Calu3 (cell line): ENCODE measurements at places on chromosomes 7 and 10.

GRCh38 chr7:113936535-113936934 is 17.7 kb upstream of the PPP1R3A start:
- peaks cover 14% of the 10 kb centered on the region for H3K27me3 ChIP-seq
- no peak for DNase-seq
- H3K4me1 ChIP-seq, result no peaks in the 10 kb centered on the region
- no peak overlapping the region for H3K27ac ChIP-seq
- H3K36me3 ChIP-seq, result no peaks in the 10 kb centered on the region

GRCh38 chr7:46168671-46169383 is 247.8 kb upstream of the IGFBP3 start:
- no peak overlapping the region for H3K27ac ChIP-seq
- no peaks in the 10 kb centered on the region for H3K36me3 ChIP-seq
- H3K27me3 ChIP-seq, result no peaks in the 10 kb centered on the region
- peaks cover 19% of the 10 kb centered on the region for H3K4me1 ChIP-seq
- no peak overlapping the region for H3K4me3 ChIP-seq
- DNase-seq, result no peak

DNA sequence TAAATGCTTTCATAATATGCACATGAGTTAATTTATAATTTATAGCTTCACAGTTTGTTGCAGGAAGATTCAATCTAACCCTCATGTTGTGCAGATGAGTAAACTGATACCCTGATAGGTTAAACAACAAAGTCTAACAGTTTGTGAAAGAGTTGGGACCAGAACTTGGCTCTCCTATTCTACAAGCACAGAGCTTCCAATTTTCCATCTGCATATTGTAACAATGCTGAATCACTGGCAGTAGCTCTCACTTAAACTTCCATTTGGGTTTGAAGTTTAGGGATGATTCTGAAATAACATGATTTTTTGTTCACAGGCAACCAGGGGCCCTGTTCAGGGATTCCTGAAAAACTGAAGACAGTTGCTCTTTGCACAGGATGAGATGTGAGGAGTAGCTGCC is 179.3 kb downstream of the XPNPEP1 start:
- DNase-seq, result no peak
- H3K4me1 ChIP-seq, result no peaks in the 10 kb centered on the region
- no peaks in the 10 kb centered on the region for H3K27me3 ChIP-seq
- no peaks in the 10 kb centered on the region for H3K36me3 ChIP-seq
- no peak overlapping the region for H3K27ac ChIP-seq

DNA sequence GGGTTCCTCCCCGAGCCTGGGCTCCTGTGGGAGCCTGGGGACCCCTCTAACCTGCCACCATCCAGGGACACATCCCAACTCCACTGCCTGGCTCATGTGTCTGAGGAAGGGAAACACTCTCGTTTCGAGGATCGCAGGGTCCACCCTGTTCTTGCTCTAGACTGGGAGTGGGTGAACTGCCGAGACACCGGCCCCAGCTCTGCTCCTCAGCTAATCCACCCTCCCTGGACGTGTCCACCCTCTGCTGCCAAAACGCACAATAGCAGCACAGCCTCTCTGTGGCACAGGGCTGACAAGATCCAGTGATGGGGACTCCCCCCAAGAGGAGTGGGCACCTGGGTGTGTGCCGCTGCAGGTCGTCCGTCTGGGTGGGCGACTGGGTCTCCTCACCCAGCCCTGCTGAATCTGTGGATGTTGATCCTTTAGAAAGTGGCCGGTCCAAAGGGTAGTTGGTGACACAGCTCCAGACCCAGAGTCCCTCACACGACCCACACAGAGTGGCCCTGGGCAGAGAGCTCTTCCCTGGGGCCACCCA is 65.2 kb upstream of the FAM20C start:
- H3K4me3 ChIP-seq, result no peak overlapping the region
- no peaks in the 10 kb centered on the region for H3K36me3 ChIP-seq

DNA sequence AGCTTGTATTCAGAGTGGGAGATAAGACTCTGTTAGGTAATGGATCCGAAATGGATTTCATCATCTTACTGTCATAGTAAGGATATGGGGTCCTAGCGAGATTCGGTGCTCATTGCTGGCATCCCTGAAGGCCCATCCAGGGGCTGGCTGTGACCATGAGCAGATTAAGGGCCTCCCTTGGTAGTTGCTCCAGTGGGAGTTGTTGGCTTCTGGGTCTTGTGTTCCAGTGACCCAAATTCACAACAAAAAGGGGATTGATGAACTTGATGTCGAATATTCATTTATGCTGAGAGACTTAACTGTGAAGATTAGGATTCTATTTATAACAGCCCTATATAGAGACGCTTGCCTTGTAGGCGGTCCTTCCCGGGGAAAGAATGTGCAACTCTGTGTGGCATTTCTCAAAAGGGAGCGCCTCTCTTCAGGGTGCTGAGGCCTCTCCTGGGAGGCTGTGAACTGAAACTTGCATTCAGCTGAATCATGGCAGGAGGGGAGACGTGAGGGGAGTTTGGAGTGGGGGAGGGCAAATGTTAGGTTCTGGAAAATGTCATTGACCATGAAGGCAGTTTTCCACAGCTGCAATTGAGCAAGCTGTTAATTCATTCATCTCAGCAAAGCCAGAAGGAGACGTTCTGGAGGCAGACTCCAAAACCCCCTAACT is 233.1 kb upstream of the FZD8 start:
- no peak for DNase-seq
- H3K4me3 ChIP-seq, result no peak overlapping the region
- H3K27ac ChIP-seq, result no peak overlapping the region
- no peaks in the 10 kb centered on the region for H3K27me3 ChIP-seq
- H3K4me1 ChIP-seq, result peaks cover 8% of the 10 kb centered on the region
- H3K36me3 ChIP-seq, result no peaks in the 10 kb centered on the region

GRCh38 chr7:87344446-87344845 is 1.0 kb upstream of the CROT start:
- peaks cover 16% of the 10 kb centered on the region for H3K36me3 ChIP-seq
- H3K27me3 ChIP-seq, result no peaks in the 10 kb centered on the region

GRCh38 chr7:152073352-152073751 is 47.9 kb downstream of the GALNT11 start:
- H3K4me1 ChIP-seq, result peaks cover 18% of the 10 kb centered on the region
- DNase-seq, result no peak
- no peaks in the 10 kb centered on the region for H3K36me3 ChIP-seq
- H3K27me3 ChIP-seq, result no peaks in the 10 kb centered on the region
- no peak overlapping the region for H3K27ac ChIP-seq
- no peak overlapping the region for H3K4me3 ChIP-seq

DNA sequence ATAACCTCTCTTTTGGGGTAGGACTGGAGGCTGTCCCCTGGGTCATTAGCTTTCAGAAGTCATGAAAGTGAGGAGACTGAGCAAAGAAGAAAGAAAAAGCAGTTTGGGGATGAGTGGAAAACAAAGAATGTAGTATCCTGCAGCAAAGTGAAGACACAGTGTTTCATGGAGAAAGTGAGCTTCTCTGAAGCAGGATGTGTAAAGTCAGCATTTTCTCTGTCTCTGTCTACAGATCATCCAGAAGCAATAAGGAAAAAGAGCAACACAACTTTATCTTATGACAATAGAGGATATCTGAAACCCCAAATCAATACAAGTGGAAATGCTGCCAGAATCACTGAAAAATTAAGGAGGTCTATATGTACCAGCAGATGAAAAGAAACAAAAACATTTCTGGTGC is 28.4 kb upstream of the ZNF248 start:
- no peak overlapping the region for H3K4me3 ChIP-seq
- H3K27me3 ChIP-seq, result no peaks in the 10 kb centered on the region
- no peaks in the 10 kb centered on the region for H3K36me3 ChIP-seq
- no peak overlapping the region for H3K27ac ChIP-seq
- H3K4me1 ChIP-seq, result no peaks in the 10 kb centered on the region
